ENCODE measurements at places on chromosomes 11 and 22.

- no peak for DNase-seq
Measured at GRCh38 chr11:33553486-33553885, 147.1 kb downstream of the C11orf91 start.

DNA sequence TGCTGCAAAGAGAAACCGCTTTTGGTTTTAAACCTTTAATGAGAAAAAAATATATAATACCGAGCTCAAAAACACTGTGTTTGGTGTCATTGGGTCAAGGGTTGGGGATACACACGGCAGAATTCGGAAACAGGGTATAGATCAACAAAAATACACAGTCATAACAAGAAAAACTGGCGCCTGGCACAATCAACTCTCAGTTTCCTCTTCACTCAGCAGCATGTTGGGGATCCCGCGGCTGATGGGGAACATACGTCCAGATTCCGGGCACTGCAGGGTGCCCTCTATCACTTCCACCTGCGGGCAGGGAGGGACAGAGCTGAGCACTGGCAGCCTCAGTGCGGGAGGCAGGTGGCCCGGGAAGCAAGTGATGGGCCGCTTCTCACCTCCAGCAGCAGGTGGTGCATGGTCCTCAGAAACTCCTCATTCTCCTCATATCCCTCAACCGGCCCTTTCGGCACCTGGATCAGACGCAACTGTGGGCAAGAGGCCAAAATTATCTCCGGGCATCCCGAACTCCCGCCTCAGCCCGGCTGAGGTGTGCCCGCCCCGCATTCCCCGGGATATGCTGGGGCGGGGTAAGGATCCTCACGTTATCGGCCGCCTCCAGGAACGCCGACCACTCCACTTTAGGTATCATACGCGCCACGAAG lies 561 bp downstream of the TRMT112 start:
- no peak for DNase-seq

DNA sequence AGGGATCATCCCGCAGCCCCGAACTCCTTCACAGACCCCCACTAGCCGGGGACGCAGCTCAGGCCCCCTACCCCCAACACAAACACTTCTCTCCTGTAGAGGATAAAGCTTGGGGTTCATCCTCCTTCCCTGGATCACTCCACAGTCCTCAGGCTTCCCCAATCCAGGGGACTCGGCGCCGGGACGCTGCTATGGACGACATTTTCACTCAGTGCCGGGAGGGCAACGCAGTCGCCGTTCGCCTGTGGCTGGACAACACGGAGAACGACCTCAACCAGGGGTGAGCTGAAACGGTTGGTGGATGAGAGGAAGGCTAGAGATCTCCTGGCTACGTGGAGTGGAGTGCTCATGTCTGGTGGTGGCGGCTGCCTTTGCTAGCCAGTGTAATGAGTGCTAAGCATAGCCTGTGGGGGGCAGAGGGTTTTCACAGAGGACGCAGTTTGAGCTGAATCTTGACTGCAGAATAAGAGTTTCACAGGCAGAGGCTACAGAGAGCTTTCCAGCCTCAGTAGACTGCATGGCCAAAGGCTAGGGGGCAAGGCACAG lies 580 bp downstream of the ILK start:
- no peak for DNase-seq

- DNase-seq = no peak
Measured at GRCh38 chr11:27740362-27741013, 40.2 kb upstream of the BDNF start.

DNA sequence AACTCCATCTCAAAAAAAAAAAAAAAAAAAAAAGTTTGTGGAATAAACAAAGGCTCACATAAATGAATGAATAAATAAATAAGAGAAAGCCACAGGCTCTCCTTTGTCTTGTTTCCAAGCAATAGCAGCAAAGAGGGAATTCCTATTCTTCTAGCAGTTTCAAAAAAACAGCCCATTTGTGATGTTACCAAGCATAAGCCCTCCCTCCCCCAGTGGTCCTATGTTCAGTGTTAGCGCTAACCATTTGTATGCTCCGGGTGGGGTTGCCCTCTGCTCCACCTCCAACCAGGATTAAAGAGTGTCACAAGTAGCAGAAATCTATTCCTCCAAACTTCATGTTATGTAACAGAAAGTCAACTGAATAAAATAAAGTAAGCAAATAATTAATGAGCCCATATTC lies 1215.0 kb upstream of the TENM4 start:
- DNase-seq = no peak

- DNase-seq = no peak
Measured at GRCh38 chr11:80637571-80637970, 1196.7 kb upstream of the TENM4 start.

- DNase-seq = no peak
Measured at GRCh38 chr11:103378931-103379330, 269.7 kb downstream of the DYNC2H1 start.

DNA sequence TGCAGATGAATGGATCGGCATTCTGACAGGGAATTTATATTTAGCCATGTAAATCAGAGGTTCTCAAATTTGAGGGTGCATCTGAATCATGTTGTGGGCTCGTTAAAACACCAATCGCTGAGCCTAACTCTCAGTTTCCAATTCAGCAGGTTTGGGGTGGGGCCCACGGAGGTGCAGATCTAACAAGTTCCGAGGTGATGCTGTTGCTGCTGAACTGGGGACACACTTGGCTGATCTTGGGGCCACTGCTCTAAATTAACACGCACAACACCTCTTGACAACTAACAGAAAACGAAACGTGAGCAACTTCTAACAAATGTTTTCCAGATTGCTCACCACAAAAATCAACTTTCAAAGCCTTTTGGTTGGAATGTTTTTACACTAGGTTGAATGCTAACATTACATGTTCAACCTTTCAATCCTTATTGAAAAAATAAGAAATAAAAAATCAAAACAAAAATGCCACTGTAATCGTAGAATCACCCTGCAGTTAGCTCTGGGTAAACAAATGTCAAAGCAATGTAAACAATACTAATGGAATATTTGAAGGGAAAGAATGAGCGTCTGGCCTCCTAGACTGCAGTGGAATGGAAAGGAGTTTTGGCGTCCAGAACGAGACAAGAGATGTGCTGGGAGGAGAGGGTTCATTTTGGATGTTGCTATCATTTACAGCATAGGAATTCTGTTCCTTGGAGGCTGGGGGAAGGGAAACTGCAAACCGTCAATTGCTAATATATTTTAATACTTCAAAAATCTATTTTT lies 68.3 kb upstream of the SLC6A5 start:
- DNase-seq = no peak

DNA sequence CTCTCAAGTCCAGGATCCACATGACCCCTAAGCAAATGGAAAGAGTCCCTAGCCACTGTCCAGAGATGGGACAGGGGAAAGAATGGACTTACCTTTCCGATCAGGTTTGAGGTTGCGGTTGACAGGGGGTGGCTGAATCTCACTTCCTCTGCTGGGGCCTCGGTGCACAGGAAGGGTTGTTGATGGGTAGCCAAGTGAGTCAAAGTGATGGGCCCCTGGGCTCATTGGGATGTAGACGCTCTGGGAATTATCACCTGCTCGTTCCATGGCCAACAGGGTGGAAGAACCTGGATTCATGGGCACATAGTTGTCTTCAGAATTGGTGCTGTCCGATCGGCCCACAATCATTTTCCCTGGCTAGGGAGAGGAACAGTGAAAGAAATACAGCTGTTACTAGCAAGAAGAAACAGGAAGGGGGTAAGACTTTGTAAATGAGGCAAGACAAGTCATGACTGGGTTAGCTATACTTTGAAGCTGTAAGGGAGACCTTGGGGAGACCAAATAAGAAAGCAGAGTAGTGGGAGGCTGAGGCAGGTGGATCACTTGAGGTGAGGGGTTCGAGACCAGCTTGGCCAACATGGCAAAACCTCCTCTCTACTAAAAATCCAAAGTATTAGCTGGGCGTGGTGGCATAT lies 34.7 kb downstream of the USP35 start:
- DNase-seq = no peak

DNA sequence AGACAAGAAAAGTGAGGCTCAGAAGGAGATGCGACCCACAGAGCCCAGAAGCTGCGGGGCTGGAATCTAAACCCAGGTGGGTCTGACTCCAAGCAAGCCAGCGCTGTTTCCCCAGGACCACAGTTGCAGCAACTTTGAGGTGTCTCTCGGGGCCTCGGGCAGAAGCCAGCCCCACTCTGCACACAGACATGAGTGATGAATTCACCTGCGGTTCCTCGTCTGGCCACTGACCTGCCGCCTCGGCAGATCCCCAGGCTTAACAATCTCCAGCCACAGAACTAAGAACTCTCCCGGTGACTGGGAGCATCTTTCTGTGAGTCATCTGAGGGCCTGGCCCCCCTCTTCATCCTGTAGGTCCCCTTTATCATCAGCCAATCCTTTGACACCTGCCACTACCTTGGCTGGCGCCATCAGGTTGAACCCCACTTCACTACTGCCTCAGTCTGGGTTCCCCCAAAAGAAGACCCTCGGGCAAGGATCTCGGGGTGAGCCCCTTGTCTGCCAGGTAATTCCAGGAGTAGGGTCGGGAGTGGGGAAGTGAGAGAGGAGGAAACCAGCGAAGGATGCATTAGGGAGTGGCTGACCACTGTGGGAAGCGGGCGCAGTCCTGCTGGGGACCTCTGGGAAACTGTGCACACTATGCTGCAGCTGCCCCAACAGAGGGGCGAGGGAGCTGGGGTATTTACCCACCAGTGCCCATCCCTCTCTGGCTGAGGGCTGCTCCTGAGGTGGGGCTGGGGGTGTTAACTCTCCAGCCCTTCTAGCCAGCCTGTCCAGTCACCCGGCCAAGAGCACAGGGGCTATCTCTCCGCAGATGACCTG lies 33.0 kb upstream of the MN1 start:
- no peak for DNase-seq

DNA sequence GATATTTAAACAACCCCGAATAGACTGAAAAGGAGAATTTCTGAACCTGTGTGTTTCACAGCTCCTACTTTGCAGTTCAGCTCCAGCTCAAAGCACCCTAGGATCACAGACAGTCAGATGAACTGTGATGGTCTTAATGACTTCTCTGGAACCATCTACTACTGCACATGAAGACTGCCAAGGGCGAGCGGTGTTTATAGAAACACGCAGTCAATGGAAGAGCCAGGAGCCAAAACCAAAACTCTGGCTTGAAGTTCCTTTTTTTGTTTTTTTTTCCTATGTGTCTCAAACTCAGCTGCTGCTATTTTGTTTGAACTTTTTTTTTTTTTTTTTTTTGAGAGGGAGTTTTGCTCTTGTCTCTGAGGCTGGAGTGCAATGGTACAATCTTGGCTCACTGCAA lies 382.6 kb upstream of the SYN3 start:
- no peak for DNase-seq

DNA sequence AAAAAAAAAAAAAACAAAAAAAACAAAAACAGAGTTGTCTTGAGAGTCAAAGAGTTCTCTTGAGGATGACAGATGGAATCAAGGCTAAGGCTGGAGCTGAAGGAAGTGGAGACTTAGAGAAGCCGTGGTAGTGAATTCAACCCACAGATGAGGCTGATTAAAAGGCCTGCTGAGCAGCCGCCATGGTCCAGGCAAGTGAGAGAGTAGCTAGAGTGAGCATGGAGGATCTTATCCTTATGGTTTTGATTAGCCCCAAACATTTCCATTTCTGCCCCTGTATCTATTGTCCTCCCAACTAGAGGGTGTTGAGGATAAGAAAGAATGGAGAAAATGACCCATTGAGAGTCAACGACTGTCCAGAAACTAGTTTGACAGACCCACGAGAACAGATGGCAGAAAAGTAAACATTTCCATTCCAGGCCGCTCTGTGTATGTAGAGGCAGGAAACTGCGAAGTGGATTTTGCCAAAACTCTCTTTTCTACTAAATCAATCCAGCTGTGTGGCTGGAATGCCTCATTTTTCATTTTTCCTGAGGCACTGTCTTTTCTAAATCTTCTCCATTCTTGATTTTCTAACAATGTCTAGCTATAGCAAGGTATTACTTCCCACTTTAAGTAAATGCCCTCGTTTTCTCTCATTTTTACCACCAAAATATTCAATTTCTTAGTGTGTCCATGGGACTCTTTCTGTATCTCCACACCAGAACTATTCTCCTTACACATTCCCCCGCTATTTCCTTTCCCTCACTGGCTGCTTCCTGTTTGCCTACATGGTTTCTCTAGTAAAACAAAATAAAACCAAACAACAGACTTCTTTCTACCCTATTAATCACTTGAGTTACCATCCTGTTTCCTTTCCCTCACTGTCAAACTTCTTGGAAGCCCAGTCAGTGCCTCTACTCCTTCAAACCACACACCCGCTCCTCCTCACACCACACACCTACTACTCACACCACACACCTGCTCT lies 5.4 kb upstream of the MMP8 start:
- no peak for DNase-seq

DNA sequence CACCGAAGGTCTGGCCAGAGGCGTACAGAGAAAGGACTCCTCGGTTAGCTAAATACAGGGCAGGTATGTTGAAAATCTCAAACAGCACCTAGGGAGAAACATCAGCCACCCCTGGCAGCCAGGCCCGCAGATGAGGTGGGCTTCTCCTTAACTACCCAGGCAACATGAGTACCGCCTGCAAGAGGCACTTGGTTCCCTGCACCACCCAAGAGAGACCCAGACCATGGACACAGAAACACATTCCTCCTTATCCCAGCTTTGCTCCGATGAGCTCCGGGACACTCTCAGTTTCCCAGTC lies 53.0 kb downstream of the DHCR7 start:
- no peak for DNase-seq

DNA sequence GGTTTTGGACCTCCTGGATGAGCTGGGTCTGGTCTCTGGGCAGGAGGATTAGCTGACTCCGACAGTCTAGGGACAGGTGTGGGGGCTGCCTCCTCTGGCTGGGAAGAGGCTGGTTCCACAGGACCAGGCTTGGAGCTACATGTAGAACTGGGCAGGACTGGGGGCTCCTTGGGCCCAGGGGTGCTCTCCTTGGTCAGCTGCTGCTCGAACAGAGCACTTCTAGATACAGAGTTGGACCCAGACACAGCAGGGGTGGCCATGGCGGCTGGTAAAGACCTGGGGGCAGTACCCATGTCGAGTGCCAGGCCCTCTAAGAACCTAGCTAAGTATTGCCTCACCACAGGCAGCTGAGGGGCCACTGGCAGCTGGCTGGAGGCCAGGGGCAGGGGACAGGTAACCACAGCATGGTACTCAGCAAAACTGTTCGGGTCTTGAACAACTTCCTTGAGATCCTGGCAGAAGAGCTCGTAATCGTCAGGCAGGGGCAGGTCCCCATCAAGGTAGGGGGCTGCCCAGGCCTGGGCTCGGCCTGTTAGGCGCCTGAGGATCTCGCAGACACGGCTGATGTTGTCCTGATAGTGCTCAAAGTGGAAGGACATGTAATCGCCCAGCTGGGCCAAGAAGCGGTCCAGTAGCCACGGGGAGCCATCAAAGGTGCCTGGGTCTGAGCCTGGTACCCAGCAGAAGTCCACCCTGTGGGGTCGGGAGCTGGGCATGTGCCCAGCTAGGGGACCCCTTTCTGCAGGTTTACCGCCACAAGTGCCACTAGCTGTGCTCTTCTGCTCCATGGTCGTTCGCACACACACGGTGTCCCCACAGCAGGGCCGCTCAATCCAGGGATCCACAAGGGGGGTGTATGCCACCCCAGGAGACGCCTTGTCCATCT lies 3.1 kb downstream of the GNB1L start:
- no peak for DNase-seq

DNA sequence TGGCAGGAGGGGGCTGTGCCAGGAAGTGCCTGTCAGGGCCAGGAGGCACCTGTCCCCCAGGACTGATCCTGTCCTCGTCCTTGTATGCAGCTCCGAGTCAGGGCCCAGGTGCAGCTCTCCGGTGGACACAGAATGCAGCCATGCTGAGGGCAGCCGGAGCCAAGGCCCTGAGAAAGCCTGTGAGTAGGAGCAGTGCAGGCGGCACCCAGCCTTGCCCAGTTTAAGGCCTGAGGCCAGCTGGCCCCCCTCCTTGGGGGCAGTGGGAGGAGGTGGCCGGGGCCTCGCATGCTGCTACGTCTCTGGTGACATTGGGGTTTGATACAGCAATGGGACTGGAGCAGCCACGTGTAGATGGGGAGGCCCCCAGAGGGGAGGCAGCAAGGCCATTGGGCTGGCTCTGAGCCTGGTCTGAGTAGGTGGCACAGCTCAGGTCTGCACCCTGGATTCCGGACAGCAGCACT lies 34.9 kb downstream of the SBF1 start:
- no peak for DNase-seq
